ENCODE measurements at places on chromosomes 16 and 17. TPM values are rescaled to one million over a fixed set of nuclear protein-coding genes. Genes with fewer than 3 reads are reported as not detected.

The MARVELD3 gene
- 10.2 TPM for total RNA-seq

The CPHXL2 gene
- total RNA-seq = not detected

- no peak overlapping the region for H3K27ac ChIP-seq
- H3K36me3 ChIP-seq = no peaks in the 10 kb centered on the region
- H3K27me3 ChIP-seq = no peaks in the 10 kb centered on the region
These were observed 366.4 kb upstream of the DYNLRB2 start for GRCh38 chr16:80174416-80174815.

DNA sequence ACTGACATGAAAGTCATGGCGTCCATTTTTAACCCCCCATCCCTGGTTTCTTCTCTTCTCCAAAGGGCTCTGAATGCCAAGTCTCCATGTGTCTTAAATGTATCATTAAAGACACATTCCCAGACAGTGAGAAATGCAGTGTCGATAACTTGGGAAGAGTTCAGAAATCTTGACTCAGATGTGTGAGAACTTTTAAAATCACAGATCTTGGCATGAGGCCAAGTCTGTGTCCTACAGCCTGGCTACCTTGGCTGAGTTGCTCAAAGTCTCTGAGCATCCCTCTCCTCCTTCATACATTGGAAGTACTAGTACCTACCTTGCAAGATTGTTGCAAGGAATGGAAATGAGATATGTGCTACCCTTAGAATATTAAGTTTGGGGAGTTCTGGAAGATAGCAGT lies 1046.5 kb upstream of the RBFOX1 start:
- no peak overlapping the region for H3K4me3 ChIP-seq
- DNase-seq = no peak
- H3K27ac ChIP-seq = no peak overlapping the region
- no peaks in the 10 kb centered on the region for H3K27me3 ChIP-seq

All from suprapubic skin (tissue), 4 donors.